ENCODE measurements at places on chromosomes 4 and X. TPM values are rescaled to one million over a fixed set of nuclear protein-coding genes. Genes with fewer than 3 reads are reported as not detected.

GRCh38 chr4:59565836-59566235 is 1634.3 kb upstream of the ADGRL3 start:
- no peak for DNase-seq

DNA sequence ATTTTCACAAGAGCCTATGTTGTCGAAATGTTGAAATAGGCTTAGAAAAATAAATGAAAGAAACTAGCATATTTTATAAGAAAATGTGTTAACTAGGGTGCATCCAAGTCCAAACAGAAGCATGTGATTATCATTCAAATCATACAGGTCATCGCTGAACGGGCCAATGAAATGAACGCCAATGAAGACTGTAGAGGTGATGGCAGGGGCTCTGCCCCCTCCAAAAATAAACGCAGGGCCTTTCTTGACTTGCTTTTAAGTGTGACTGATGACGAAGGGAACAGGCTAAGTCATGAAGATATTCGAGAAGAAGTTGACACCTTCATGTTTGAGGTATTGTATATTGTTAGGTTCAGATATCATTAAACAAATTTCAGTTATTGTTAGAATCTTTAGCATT is 9.6 kb downstream of the CYP4V2 start:
- DNase-seq = no peak

GRCh38 chrX:55006827-55007621 is 6.9 kb downstream of the APEX2 start:
- no peak for DNase-seq

GRCh38 chr4:176838601-176839433 is 46.1 kb upstream of the VEGFC start:
- DNase-seq = peak; percentile 37

GRCh38 chr4:184528051-184528450 is 53.7 kb upstream of the IRF2 start:
- no peak for DNase-seq

DNA sequence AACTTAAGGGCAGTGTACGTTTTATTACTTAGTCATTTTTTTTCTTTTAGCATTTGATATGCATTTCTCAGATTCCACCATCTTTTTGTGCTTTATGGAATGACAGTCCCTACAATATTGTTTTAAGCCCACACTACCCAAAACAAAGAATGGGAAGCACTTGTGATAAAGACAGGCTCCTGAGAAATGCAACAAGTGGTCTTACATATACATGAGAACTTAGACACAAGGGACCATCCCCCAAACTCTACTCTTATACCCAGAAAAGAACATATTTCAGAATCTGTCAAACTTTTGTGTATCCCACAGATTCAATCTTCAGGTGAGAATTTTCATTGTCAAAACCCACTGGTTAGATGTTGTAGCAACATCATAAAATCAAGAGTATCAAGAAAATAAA is 491.1 kb downstream of the AFF2 start:
- DNase-seq = no peak

GRCh38 chr4:151048913-151049312 is 33.8 kb upstream of the LRBA start:
- no peak for DNase-seq

GRCh38 chr4:172826346-172826745 is 342.3 kb upstream of the GALNT7 start:
- no peak for DNase-seq

DNA sequence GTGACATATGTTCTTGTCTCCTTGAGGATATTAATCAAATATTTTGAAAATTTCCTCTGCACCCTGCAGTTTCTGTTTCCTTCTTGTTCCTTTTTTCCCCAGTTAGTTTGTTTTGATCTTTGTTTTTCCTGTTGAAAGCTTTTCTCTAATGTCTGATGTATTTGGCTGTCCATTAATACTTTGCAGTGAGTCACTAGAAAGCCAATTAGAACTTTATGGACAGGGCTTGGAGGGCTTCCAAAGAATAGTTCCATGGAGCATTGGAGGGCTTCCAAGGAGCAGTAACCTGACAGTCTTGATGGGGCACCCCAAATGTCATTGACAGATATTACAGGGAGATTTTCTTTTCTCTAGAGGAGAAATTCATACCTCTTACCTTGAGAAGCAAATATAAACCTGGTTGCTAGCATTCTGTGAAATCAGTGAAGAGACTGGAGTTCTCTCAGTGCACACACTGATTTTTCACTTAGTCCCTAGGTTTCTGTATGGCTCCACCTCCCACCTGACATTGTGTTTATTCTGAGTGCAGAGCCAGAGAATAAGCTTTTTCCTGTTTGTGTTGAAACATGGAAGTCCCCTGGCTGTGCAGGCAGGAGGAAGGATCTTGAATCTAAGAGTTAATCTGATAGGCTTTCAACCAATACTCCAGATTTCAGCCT is 26.5 kb downstream of the SPARCL1 start:
- no peak for DNase-seq

CNKSR2 gene
- total RNA-seq = 0.55 TPM

PNMA3 gene
- total RNA-seq = 1.8 TPM

FABP2 gene
- total RNA-seq = not detected

SCRG1 gene
- 0.35 TPM for total RNA-seq

MAGEB17 gene
- total RNA-seq = not detected

FSTL5 gene
- not detected for total RNA-seq

Measured in left ventricle myocardium superior (tissue), 1 donor.